NCI-H2171 (cell line): ENCODE measurements at places on chromosomes 3 and 15.

- no peak for DNase-seq
Observed at GRCh38 chr15:70627734-70628548, 135.4 kb downstream of the UACA start.

DNA sequence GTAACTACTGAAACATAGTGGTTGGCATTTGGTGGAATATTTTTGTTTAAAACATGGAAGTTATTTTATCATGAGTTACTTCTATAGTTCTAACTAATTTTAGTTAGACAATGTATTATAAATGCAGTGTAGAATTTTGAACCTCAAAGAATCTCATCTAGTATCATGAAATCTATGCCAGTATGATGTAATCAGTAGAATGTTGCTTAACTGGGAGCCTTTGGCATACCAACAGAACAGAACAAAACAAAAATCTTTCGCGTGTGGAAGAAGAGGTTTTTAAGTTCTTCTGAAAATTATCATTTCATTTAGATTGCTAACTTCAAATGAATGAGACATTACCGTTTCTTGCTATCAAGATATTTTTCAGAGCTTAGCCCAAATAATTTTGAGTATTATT lies 98.4 kb upstream of the LRRFIP2 start:
- no peak for DNase-seq

GRCh38 chr3:71543371-71544016 lies 40.0 kb downstream of the FOXP1 start:
- no peak for DNase-seq

DNA sequence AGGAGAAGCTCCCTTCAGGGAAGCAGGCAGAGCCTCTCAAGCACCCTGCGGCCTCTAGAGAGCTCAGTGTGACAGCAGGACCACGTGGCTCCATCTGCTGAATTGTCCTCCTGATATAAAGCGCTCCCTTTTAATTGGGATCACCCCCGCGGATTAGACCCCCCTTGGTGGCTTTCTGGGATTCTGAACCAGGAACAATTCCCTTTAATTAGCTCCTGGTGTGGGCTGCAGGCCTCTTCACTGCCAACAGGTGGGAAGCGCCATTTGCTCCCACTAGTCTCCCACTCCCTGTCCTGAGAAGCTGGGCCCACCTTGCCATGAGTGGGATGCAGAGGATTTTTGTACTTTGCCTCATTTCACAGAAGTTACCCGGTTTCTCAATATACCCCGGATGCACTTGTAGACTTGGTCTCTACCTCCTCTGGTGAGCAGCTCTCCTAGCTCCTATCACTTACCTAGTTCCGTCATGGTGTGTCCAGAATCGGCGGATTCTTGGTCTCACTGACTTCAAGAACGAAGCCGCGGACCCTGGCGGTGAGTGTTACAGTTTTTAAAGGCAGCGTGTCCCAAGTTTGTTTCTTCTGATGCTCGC lies 592 bp downstream of the PGPEP1L start:
- no peak for DNase-seq

GRCh38 chr15:44128443-44128842 lies 66.6 kb downstream of the FRMD5 start:
- DNase-seq: no peak

GRCh38 chr3:43448098-43448497 lies 161.8 kb downstream of the SNRK start:
- DNase-seq: no peak

DNA sequence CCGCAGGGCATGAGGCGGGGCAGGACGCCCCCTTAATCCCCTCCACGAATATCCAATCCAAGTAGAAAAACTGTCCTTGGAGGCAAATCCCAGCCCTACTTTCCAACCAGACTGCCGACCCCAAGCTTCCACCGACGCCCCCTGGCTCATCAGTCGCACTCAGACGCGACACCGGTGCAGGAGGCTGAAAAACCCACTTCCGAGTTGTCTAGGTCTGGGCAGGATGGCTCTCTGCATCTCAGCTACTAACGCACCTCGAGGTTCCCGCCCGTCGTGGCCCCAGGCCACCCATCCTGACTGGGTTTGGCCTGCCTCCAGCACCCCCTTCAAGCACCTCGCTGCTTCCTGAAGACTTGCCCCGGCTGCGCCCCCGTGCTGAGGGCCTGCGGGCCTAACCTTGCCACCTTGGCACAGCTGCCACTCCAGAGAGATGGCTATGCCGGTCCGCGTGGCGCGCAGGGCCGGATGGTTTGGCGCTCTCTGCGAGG lies 15.5 kb downstream of the RGMA start:
- DNase-seq: no peak
